ENCODE measurements at places on chromosomes 13 and 19. TPM values are rescaled to one million over a fixed set of nuclear protein-coding genes. Genes with fewer than 3 reads are reported as not detected.
A peak's percentile ranks its signal among the peaks of the same experiment; 100 is the strongest.

GRCh38 chr19:51119101-51119500 lies 5.6 kb upstream of the SIGLEC9 start:
- H3K27ac ChIP-seq: no peak overlapping the region
- H3K27me3 ChIP-seq: peaks cover 2% of the 10 kb centered on the region
- H3K4me3 ChIP-seq: no peak overlapping the region
- H3K4me1 ChIP-seq: no peaks in the 10 kb centered on the region
- no peak for DNase-seq

DNA sequence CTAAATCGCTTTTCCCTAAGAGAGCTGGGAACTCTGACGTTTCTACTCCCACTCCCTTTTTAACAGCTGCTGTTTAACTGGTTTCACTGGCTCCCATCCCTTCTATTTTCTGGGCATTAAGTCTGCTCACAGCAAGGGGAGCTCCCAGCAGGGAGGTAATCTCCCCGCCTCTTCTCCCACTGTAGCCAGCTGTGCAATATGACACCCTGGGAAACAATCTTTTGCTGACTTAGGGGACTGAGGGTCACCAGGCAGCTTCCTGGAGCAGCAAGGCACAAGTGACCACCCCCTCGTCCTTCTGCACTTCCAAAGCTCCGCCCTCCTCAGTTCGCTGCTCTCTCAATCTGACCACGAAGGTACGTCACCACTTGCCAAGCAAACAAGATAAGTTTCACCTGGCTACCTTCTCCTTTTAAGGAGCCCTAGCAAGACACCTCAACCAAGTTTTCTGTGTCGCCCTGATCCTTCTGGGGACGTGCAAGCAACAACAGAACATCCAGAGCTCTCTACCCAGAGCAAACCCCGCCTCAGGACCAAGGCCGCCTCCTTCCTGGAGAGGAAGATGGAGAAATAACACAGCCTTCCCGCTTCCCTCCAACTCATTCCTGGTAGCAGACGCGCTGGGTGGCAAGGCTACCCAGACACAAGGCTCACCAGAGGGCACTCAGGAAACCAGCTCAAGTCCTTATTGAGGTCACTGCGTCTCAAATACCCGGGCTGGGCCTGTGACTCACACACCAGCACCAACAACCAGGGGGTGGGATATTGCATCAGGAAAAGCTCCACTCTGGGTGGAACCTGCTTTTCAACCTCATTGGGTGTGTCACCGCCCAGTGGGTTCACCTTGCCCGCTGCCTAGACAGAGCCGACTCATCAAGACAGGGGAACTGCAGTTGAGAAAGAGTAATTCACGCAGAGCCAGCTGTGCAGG lies 92.4 kb downstream of the STK24 start:
- H3K27me3 ChIP-seq: no peaks in the 10 kb centered on the region
- peaks cover 46% of the 10 kb centered on the region for H3K4me1 ChIP-seq
- H3K27ac ChIP-seq: peak overlapping the region; percentile 88
- DNase-seq: peak; percentile 93

Gene ZNF837
- 4.3 TPM for polyA plus RNA-seq

- peak overlapping the region; percentile 55 for H3K4me3 ChIP-seq
- no peaks in the 10 kb centered on the region for H3K4me1 ChIP-seq
- H3K27me3 ChIP-seq: peaks cover 46% of the 10 kb centered on the region
- H3K27ac ChIP-seq: no peak overlapping the region
These were observed 11.8 kb downstream of the PDE4A start for GRCh38 chr19:10431943-10432735.

Gene ZNF814
- polyA plus RNA-seq: 44.8 TPM

Gene DPY19L3
- 3.1 TPM for polyA plus RNA-seq

- no peak overlapping the region for H3K4me3 ChIP-seq
- no peak for DNase-seq
- H3K4me1 ChIP-seq: no peaks in the 10 kb centered on the region
- H3K27ac ChIP-seq: peak overlapping the region; percentile 43
- H3K36me3 ChIP-seq: no peaks in the 10 kb centered on the region
- H3K27me3 ChIP-seq: no peaks in the 10 kb centered on the region
These were observed 18.4 kb upstream of the GAS6 start for GRCh38 chr13:113882267-113882630.

DNA sequence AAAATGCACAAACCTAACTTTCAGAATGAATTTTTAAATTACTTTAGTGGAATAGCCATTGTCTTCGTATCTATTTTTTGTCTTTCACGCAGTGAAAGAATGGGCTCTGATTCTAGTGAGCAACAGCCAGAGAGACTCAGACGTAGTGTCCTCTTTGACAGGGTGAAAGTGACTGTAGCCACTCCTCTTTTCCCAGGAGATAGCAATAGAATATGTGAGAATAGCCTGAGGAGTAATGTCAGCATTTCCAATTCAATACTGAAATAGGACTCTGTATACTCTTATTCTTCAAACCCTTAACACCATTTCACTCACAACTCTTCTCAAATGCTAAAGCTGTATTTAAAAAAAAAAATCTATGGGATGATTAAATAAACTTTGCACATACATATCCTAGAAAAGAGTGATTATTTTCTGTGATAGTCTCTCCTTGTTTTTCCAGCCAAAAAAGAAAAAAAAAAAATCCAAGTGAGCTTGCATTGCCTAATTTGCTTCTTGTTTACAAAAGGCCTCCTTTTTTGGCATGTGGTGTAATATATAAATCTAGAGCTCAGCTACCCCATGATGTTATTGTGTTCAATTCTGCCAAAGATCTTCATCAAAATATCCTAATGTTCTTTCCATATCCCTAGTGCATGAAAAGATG lies 626.1 kb upstream of the SLITRK6 start:
- no peak overlapping the region for H3K4me3 ChIP-seq
- no peaks in the 10 kb centered on the region for H3K4me1 ChIP-seq
- H3K27ac ChIP-seq: no peak overlapping the region
- no peak for DNase-seq
- H3K27me3 ChIP-seq: no peaks in the 10 kb centered on the region

All from small intestine (tissue), 16 donors.